CD4-positive, alpha-beta T cell treated with Interleukin-4 for 4 hours (primary cell): ENCODE measurements at places on chromosomes 5 and 9.

DNA sequence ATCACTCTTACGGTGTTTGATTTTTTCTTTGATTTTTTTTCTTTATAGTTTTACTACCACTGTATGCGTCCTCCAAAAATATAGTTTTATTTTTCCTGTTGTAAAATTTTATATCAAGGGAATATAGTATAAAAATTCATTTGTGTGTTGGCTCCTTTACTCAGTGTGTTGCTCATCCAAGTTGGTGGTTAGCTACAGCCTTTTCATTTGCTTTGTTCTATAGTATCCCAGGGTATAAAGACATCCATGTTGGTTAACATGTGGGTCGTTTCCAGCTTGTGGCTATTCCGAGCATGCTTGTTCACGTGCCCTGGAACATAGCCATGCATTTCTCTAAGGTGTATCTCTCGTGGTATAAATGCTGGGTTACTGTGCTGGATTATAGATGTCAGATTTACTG, 54.8 kb upstream of the DAB2 start:
- DNase-seq, result no peak

- DNase-seq, result no peak
These were observed 743.7 kb upstream of the GRAMD2B start for GRCh38 chr5:125679522-125679921.

DNA sequence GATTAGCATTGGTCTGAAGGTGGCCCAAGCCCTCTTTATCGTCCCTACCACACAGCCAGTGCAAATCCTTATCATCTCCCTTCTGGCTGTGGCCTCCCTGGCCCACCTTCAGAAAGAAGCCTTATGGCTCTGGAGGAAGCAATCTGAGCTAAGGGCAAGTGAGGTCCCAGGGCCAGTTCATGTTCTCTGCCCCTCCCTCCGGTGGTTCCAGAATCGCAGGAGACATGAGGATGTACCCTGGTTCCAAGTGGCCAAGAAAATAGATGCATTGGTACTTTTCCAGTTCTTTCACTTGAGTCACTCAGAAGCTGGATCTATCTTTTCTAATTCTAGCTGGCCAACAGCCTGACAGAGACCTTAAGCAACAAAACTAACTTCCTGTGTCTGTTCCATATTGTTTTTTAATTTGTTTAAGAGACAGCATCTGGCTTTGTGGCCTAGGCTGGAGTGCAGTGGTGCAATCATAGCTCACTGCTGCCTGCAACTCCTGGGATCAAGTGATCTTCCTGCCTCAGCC, 60.7 kb downstream of the LHFPL2 start:
- no peak for DNase-seq

GRCh38 chr9:109250311-109250741, 70.5 kb downstream of the EPB41L4B start:
- DNase-seq, result no peak

- DNase-seq, result no peak
These were observed 68.9 kb upstream of the SELENOP start for GRCh38 chr5:42880496-42881150.

GRCh38 chr5:147601652-147602051, 91.8 kb upstream of the DPYSL3 start:
- DNase-seq, result no peak

- no peak for DNase-seq
These were observed 432.4 kb upstream of the SMC2 start for GRCh38 chr9:103661663-103662062.
